Fibroblast of the aortic adventitia (primary cell): ENCODE measurements at places on chromosomes 4 and X. TPM values are rescaled to one million over a fixed set of nuclear protein-coding genes. Genes with fewer than 3 reads are reported as not detected.

The RAI2 gene
- 0.33 and 4.0 TPM in 2 replicates for total RNA-seq

The CTAG1B gene
- total RNA-seq: not detected in 2 replicates

The ADGRL3 gene
- under 0.01 and 7.9 TPM in 2 replicates for total RNA-seq

The BBS7 gene
- 17.8 and 24.3 TPM in 2 replicates for total RNA-seq

The TMPRSS11B gene
- not detected in 2 replicates for total RNA-seq

The EIF1AX gene
- 38.9 and 112 TPM in 2 replicates for total RNA-seq

The CSN3 gene
- not detected in 2 replicates for total RNA-seq

The SNCA gene
- total RNA-seq: 2.3 TPM in 1 of 2 replicates, not detected in the other

The HSFX3 gene
- total RNA-seq: not detected in 2 replicates

The DGKK gene
- total RNA-seq: not detected in 2 replicates

The ADH7 gene
- total RNA-seq: 0.09 TPM in 1 of 2 replicates, not detected in the other

The PTTG2 gene
- not detected in 2 replicates for total RNA-seq

The KIT gene
- 0.49 and 2.7 TPM in 2 replicates for total RNA-seq

The ZBTB33 gene
- 16.6 and 18.3 TPM in 2 replicates for total RNA-seq

The NDST3 gene
- not detected in 2 replicates for total RNA-seq

The ELOVL6 gene
- 18.2 and 23.0 TPM in 2 replicates for total RNA-seq

The NIPAL1 gene
- 0.08 and 0.90 TPM in 2 replicates for total RNA-seq

The PARM1 gene
- total RNA-seq: 0.63 and 1.5 TPM in 2 replicates

The HHIP gene
- total RNA-seq: 3.8 and 16.0 TPM in 2 replicates

The YY2 gene
- 0.16 and 2.4 TPM in 2 replicates for total RNA-seq

The COX7B2 gene
- not detected in 2 replicates for total RNA-seq

The SEL1L3 gene
- 13.7 and 83.5 TPM in 2 replicates for total RNA-seq

The CFAP47 gene
- total RNA-seq: not detected in 2 replicates

The PNMA5 gene
- not detected in 2 replicates for total RNA-seq

The SRPX gene
- 142 and 242 TPM in 2 replicates for total RNA-seq

The CYSLTR1 gene
- total RNA-seq: 1.3 TPM in 1 of 2 replicates, not detected in the other

The HTR2C gene
- not detected in 2 replicates for total RNA-seq

The RRH gene
- total RNA-seq: 0.09 TPM in 1 of 2 replicates, not detected in the other
